ENCODE measurements at places on chromosomes 6 and 20. TPM values are rescaled to one million over a fixed set of nuclear protein-coding genes. Genes with fewer than 3 reads are reported as not detected.

Gene SLC35D3
- 0.32 TPM for total RNA-seq

Gene CST2
- not detected for total RNA-seq

Gene TRIM38
- 13.4 TPM for total RNA-seq

Gene MAP7
- total RNA-seq = 74.3 TPM

Gene NFS1
- 45.1 TPM for total RNA-seq

Gene C20orf96
- 8.2 TPM for total RNA-seq

Gene RCAN2
- total RNA-seq = 7.0 TPM

DNA sequence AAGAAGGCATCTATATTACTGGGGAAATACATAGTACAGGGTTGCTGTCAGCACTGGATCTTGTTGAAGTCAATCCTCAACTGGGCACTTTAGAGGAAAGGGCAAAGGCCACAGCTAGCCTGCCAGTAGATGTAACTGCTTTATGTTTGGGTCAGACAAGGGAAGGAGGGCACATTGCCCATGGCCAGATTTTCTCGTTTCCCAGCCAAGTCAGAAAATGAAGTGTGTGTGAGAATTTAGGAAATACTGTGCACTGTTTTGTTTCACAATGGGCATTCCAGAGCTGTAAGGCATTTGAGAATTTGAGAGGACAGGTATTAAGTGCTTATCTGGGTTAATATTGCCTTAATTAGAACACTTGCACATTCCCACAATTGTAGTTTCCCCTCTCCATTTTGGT, 183.9 kb upstream of the MCHR2 start:
- H3K36me3 ChIP-seq = no peaks in the 10 kb centered on the region
- no peak for DNase-seq
- H3K27me3 ChIP-seq = no peaks in the 10 kb centered on the region

DNA sequence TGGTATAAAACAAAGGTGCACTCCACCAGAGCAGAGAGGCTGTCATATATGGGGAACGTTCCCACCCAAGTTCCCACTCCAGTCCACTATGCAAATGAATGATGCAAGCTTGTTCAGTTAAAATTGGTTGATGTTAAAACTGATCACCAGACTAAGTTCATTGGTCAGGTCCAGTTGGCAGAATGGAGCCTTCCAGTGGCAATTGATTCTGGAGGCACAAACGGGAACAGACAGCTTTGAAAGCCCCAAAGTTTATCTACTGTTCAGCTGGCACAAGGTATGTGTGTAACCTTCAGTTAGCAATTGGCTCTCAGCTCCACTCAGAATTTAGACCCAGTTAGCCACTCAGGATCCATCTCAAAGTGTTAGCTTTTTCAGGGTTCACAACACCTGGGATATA, 119.4 kb upstream of the CEP85L start:
- no peak overlapping the region for H3K27ac ChIP-seq
- H3K4me1 ChIP-seq = no peaks in the 10 kb centered on the region
- H3K36me3 ChIP-seq = no peaks in the 10 kb centered on the region
- no peak overlapping the region for H3K4me3 ChIP-seq
- no peak for DNase-seq
